ENCODE measurements at places on chromosomes 3 and 15.

DNA sequence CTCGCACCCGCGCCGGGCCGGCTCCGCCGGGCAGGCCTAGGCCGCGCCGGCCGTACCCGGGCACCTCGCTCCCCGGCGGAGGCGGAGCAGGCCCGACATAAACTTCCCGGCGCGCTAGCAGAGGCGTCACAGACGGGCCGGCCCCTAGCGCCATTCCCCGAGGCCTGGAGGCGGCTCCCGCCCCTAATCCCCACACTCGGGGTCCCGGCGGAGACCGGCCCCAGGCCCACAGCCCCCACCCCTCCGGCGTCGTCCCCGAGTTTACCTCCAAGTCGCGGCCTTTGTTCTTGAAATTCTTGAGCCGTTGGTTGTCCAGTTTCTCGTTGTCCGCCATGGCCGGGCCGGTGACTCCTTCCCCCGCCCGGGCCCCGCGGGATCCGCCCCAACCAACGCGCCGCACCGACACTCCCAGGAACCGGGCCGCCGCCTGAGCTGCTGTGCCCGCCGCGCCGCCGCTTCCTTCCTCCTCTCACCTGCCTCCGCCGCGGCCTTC lies 376 bp downstream of the KPNA4 start:
- peak; percentile 73 for DNase-seq

- DNase-seq: no peak
Observed at GRCh38 chr3:121529308-121529707, 16.5 kb downstream of the POLQ start.

GRCh38 chr3:123282461-123282860 lies 80.7 kb downstream of the SEC22A start:
- DNase-seq: no peak

GRCh38 chr3:186516646-186517045 lies 27.5 kb downstream of the CRYGS start:
- DNase-seq: no peak

DNA sequence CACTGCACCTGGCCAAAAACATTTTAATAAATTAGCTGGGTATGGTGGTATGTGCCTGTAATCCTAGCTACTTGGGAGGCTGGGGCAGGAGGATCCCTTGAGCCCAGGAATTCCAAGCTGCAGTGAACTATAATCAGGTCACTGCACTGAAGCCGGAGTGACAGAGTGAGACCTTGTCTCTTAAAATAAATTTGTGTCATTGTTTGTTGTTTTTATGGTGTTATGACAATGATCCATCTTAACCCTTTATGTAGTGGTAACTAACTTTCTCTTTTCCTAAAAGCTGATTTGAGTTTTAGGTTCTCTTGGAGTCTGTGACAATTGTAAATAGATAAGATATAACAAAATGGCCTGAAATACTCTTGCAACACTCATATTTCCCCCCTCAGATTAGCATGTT lies 20.7 kb downstream of the FLNB start:
- DNase-seq: no peak

DNA sequence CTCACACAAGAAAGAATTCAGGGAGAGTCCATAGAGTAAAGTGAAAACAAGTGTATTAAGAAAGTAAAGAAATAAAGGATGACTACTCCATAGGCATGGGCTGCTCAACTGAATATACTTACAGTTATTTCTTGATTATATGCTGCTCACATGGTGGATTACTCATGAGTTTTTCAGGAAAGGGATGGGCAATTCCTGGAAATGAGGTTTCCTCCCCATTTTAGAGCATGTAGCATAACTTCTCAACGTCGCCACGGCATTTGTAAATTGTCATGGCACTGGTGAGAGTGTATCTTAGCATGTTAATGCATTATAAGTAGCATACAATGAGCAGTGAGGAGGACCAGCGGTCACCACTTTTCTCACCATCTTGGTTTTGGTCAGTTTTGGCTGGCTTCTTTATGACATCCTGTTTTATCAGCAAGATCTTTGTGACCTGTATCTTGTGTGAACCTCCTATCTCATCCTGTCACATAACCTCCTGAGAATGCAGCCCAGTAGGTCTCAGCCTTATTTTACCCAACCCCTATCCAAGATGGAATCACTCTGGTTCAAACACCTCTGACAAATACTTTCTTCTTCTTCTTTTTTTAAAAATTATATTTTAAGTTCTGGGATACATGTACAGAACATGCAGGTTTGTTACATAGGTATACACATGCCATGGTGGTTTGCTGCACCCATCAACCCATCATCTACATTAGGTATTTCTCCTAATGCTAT lies 849.7 kb downstream of the TBL1XR1 start:
- no peak for DNase-seq

DNA sequence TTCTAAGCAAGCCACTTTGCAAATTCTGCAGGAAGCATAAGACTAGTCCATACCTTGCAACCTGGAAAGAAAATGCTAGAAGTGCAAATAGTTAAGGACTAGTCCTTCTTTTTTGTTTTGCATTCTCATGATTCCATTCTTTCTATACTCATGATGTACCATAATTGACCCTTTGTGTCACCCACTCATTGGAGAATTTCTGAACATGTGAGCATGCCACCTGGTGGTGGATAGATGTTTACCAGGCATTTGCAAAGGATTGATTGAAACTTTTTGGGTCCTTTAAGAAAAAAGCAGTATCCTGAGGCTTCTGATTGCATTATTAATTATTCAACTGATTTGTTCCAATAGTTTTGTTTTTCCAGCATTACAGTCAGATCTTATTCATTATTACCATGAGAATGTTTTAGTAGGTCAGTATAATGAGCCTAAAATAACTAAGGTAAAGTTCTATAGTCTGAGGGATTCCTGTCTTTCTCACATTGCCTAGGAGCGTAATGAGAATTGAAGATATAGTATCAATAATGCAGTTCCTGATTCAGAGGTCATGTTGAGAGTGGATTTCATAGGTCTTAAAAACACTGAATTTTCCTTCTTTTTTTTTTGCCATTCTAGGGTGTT lies 20.2 kb upstream of the DIPK2A start:
- DNase-seq: peak; percentile 29

DNA sequence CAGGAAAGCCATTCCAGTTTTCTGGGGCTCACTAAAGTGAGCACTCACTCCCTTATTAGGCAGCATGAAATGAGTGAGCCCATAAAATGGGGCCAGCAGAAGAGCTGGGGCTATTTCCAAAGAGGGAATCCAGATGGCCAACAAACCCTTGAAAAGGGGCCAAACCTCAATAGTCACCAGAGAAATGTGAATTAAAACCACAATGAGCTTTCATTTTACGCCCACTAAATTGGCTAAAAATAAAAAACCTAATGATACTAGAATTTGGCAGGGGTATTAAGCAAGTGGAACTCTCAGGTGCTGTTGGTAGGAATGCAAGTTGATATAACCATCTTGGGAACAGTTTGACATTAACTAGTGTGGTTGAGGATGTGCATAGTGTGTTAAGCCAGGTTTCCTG lies 42.1 kb upstream of the RAF1 start:
- no peak for DNase-seq

GRCh38 chr15:46682969-46683791 lies 1034.1 kb upstream of the SEMA6D start:
- no peak for DNase-seq

- no peak for DNase-seq
Observed at GRCh38 chr3:111691293-111691909, 96.3 kb upstream of the ZBED2 start.

- no peak for DNase-seq
Observed at GRCh38 chr3:11727207-11727606, 83.5 kb upstream of the VGLL4 start.

DNA sequence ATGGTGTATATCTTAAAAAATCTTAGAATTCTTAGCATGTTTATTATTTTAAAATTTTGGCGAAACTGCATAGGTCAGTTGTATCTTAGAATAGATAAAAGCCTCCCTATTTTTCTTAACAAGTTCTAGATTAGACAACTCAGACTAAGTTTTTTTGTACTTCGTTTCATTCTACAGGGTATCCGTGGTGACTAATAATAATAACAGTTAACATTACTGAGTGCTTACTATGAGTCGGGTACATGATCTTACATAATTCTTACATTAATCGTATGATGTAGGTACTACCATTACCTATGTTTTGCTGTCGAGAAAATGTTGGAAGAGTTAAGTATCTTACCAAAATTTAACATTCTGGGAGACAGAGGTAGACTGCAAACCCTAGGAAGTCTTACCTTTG lies 60.7 kb downstream of the UBE2E2 start:
- DNase-seq: no peak

DNA sequence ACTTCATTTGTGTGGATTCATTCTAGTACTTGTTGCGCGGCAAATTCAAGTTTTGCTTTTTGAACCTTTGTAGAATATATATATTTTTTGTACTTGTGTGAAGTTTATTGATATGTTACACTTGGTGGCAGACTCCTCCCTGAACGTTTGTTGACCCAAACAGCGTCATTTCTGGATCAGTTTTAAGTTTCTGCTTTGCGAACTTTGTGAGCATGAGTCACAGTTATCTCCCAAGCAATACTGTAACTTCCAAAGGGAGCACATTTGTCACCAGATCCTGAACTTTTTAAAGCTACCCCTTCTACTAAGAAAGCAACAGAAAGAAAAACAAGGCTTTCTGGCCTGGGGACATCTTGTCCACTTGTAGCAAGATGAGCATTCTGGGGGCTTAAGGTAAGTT lies 74.8 kb upstream of the CACNA2D3 start:
- no peak for DNase-seq

GRCh38 chr15:34732430-34732829 lies 22.4 kb downstream of the GJD2 start:
- no peak for DNase-seq

GRCh38 chr3:25831578-25831977 lies 41.7 kb downstream of the OXSM start:
- no peak for DNase-seq

- no peak for DNase-seq
Observed at GRCh38 chr3:119408243-119408950, 55.0 kb downstream of the TMEM39A start.

DNA sequence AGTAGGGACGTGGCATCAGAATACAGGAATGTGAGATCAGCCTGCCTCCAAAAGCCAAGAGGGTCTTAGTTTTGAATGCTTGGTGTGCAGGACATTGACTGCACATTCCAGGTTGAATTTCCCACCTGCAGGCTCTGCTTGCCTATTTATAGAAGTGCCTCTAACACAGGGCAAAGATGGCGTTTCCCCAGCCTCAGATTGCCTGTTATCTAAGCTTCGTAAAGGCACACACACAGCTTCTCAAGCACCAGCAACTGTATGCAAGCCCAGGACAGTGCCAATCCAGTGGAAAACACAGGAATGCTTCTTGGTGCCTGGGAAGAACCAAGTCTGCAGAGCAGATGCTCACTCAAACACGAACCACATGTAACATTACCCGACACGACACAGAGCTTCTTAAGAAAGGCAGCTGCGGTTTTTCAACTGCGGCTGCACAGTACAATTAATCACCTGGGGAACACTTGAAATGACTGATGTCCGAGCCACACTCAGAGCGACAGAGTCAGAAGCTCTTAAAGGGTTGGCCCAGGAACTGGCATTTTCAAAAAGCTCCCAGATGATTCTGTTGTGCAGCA lies 90.0 kb upstream of the ANKRD34C start:
- DNase-seq: no peak

GRCh38 chr3:64358853-64359252 lies 133.6 kb upstream of the PRICKLE2 start:
- DNase-seq: no peak

DNA sequence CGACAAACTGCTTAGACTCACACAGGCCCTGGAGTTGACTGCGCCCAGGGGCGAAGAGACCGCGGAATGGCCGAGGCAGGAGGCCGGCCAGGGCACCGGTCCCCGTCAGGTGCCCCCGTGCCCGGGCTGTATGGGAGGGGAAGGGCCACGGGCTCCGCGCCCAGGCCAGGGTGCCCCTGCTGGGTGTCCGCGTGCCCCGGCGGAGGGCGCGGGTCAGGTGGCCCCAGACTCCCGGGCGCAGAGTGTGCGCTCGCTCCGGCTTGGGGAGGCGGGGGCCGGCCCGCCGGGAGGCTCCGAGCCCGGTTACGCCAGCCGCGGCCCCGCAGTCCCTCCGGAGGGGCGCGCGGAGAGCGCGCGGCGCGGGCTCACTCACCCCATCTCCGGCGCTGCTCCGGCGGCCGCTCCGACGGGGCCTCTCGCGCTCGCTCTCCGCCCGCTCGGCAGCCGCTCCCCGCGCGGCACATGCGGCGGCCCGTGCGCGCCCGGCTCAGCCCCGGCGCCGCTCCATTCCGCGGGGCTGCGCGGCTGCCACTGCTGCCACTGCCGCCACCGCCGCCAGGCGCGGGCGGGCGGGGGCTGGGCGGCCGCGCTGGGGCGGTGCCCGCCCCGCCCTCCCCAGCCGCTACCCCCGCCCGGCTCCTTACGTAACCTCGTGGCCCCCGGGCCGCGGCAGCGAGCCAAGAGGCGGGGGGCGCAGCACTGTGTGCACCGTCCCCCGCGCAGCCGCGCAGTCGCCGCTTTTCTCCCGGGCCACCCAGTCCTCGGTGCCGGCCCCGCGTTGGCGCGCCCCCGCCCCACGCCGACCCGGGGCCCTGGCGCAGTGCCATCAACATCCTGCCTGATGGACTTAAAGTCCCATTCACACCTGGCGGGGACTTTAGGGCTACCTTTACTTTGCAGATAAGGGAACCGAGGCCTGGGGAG lies at the start of gene HOMER2:
Gene HOMER2 (minus strand): TSS at position 563 of the 924 bp plus-strand sequence. CDS start 185 bp downstream, at position 378.
- peak; percentile 29 for DNase-seq

Measured in stimulated activated CD8-positive, alpha-beta memory T cell treated with anti-CD3 and anti-CD28 coated beads, Interleukin-4, amount 100 ng/mL, for 48 hours (primary cell).